ENCODE measurements at places on chromosomes 7 and 10. TPM values are rescaled to one million over a fixed set of nuclear protein-coding genes. Genes with fewer than 3 reads are reported as not detected.
A peak's percentile ranks its signal among the peaks of the same experiment; 100 is the strongest.

DNA sequence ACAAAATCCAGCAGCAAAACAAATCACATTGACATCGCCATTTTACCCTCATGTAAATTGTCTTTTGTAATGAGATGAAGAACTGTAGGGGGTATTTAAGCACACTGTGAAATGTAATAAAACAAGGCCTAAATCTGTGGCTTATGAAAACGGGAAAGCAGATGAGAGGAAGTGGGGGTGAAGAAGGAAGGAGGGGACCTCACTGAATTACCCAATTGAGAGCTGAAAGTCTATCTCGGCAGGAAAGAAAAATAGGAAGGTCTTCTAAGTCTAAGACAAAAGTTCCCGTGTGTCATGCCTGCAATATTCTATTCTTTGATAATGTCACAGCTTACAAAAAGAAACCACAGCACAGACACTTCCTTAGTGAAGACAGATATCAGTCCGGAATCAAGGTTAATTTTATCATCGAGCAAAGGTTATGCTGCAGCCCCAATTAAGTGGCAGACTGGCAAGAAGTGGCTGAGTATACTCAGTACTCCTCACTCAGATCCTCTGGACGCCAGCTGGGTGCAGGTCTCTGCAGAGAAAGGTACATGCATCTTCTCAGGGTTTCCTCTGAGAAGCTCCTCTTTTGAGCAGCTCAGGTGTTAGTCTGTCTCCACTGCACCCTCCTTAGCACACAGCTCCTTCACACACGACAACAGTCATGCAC is 239.7 kb downstream of the FANK1 start:
- no peak for DNase-seq

The SPDYE8 gene
- not detected for total RNA-seq

DNA sequence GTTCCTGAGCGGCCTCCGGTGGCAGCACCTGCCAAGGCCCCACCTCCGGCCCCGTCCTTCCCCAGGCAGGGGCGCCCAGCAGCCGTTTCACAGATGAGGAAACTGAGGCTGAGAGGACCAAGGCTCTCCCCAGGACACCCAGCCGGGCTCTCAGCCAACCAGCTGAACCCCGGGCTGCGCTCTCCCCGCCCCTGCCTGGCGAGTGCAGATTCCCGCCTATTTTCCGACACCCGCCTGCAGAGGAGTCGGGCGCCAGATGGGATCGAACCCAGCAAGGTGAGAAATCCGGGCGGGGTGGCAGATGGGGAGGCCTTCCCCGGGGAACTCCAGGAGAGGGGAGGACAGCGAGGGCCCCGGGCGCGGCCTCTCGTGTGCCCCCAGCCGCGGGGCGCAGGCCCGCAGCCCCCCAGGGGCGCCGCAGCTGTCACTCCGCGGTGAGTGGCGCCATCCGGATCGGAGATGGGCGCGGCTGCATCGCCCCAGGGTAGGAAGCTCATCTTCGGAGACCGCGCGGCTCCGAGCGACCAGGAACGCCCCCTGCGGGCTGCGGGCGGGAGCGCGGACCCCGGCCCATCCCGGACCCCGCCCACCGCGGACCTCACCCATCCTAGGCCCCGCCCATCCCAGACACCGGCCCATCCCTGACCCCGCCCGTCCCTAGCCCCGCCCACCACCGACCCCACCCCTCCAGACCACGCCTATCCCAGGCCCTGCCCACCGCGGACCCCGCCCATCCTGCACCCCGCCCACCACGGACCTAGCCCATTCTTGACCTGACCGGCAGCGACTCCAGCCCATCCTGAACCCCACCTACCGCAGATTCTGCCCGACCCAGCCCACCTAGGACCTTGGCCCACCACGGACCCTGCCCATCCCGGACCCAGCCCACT is 90.3 kb downstream of the MICALL2 start:
- peak; percentile 43 for DNase-seq

- peak; percentile 7 for DNase-seq
These were observed 273.3 kb upstream of the LRGUK start for GRCh38 chr7:133853706-133854276.

DNA sequence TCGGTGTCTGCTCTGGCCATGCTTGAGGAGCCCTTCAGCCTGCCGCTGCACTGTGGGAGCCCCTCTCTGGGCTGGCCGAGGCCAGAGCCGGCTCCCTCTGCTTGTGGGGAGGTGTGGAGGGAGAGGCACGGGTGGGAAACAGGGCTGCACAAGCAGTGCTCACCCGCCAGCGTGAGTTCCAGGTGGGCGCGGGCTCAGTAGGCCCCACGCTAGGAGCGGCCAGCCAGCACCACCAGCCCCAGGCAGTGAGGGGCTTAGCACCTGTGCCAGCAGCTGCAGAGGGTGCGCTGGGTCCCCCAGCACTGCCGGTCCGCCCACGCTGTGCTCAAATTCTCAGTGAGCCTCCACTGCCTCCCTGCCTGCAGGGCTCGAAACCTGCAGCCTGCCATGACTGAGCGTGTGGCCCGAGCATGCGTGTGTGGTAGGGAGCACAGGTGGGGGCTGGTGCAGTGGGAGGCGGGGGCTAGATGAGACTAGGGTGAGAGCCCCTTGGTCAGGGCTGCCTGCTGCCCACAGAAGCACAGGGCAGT is 223.0 kb downstream of the ZNF248 start:
- no peak for DNase-seq

DNA sequence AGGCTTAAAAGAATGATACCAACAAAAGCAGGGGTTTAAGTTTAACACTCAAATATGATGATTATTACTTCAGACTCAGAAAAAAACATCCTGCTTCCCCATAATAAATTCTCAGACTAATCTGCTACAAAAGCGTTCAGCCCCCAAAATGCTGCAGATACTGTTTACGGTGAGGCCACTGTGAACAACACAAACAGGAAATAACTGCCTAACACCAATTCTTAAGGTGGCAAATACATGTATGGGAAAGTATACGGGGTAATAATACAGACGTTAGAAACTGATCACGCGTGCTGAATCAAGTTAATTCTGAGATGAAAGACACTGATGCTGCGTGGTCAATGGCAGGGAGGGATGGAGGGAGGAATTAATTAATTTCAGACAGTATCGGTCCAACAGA is 62.0 kb upstream of the RHEB start:
- no peak for DNase-seq

The DPP6 gene
- not detected for total RNA-seq

DNA sequence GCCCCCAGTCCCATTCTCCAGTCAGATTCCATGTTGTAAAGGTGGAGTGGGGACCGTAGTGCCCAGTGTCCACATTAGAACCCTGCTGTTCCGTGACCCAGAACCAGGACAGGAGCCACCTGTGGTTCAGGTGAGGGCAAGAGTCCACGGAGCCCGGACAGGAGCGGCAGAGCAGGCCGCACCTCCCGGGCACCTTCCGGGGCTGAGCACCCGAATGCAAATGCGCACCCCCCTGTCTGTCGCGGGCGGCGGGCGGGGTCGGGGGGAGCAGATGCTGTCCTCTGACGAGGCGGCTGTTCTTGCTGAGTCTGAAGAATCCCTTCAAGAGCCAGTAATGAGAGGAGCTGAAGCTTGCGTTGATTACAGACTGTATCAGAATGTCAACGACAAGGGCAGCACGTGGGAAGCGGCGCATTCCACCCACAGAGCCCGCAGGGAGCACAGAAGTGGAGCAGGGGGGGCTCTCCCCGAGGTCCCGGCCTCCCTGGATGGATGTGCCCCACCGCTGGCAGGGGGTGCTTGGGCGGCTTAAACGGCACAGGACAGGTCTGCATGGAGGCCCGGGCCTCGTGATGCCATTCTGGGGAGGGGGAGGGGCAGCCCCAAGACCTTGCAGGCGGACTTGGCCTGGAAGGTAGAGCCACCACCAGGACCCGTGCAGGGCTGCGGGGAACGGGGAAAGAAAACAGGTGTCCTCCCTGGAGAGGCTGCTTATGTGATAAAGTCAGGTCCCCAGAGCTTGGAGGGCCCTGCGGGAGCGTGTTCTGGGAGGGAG is 407.5 kb upstream of the RNF32 start:
- DNase-seq = no peak

The TFEC gene
- total RNA-seq = 0.14 TPM
